ENCODE measurements at places on chromosomes 3 and 15.

- DNase-seq, result no peak
Measured at GRCh38 chr3:11755276-11755675, 91.4 kb downstream of the TAMM41 start.

GRCh38 chr3:70488816-70489215 lies 176.4 kb upstream of the MDFIC2 start:
- DNase-seq, result no peak

DNA sequence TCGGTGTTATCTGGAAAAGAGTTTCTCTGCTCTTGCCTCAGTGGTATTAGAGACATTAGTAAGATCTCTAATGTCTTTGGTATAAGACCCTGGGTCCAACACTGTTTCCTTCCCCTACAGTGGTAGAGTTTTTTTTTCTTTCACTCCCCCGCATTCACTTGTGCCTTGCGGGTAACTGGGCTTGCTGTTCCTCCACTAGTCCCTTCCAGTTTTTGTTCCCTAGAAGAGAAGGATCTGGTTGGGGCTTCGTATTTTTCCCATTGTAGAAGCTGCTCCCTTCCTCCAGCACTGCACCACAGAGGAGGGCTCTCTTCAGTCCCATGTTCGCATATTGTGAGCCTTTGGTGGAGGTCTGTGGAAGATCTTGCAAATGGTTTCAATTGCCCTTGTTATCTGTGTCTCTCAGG lies 13.7 kb downstream of the CTDSPL2 start:
- no peak for DNase-seq

- no peak for DNase-seq
Measured at GRCh38 chr3:4972652-4973643, 6.3 kb upstream of the BHLHE40 start.

GRCh38 chr3:122074621-122075265 lies 19.6 kb downstream of the CD86 start:
- DNase-seq, result no peak

GRCh38 chr3:39133093-39133490 lies 20.3 kb downstream of the CSRNP1 start:
- DNase-seq, result no peak

DNA sequence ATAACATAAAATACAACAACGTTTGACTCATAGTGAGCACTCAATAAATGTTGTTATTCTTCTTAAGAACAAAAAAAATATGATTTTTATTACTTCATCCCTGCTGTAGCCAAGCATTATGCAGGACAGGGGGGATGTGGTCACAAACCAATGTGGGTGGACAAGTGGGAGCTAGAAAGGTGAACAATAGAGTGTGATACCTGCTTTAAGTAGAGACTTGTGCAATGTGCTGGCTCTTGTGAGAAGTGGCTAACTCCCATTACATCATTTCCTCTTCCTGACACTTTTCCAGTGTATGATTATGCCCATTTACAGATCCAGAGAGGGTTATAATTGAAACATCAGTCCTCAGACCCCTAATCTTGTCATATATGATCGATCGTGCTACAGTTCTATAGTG lies 193.6 kb downstream of the UBE2E2 start:
- no peak for DNase-seq

- no peak for DNase-seq
Measured at GRCh38 chr15:62899090-62899493, 143.5 kb upstream of the TPM1 start.

- no peak for DNase-seq
Measured at GRCh38 chr3:143060906-143061305, 58.7 kb upstream of the CHST2 start.

DNA sequence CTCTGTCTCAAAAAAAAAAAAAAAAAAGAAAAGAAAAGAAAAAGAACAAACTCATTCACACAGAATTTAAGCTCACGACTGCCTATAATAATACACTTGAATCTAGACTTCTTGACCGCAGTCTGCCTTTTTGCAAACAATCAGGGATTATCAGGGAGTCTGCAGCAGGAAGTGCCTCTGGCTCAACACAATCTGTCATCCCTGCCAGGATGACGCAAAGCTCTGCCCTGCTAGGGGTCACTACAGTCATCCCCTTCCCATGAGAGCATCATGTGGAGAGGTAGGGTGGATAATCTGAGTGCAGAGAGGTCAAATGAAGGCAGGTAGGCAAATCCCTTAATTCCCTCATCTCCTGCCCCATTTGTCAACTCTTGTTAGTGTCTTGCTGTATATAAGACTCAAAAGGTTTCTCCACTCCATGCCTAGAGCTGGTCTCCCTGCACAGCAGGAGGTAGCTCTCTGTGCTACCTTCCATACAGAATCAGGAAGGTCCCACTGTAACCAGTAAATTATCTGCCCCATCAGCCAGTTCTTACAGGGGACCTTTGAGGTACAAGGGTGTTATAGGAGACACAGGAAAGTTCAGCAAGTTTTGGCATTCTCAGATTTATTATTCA lies 4.2 kb downstream of the UBAP1L start:
- no peak for DNase-seq

- no peak for DNase-seq
Measured at GRCh38 chr3:179720196-179720595, 67.4 kb downstream of the USP13 start.

DNA sequence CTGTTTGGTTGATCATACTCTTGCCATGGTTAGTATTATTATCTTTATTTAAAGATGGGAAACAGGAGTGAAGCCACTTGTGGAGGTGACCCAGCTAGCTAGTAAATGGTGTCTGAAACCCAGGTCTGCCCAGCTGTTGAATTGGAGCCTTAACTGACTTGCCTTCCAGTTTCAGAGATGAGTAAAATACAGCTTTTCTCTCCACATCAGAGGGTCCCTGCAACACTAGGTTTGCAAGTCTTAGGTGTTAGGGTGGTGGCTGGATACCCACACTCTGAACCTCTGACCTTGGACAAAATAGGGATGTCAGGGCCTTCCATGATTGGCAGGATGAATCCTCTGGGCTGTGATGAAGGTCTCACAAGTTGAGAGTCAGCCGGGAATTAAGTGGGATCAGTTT lies 4.1 kb downstream of the FLNB start:
- no peak for DNase-seq

DNA sequence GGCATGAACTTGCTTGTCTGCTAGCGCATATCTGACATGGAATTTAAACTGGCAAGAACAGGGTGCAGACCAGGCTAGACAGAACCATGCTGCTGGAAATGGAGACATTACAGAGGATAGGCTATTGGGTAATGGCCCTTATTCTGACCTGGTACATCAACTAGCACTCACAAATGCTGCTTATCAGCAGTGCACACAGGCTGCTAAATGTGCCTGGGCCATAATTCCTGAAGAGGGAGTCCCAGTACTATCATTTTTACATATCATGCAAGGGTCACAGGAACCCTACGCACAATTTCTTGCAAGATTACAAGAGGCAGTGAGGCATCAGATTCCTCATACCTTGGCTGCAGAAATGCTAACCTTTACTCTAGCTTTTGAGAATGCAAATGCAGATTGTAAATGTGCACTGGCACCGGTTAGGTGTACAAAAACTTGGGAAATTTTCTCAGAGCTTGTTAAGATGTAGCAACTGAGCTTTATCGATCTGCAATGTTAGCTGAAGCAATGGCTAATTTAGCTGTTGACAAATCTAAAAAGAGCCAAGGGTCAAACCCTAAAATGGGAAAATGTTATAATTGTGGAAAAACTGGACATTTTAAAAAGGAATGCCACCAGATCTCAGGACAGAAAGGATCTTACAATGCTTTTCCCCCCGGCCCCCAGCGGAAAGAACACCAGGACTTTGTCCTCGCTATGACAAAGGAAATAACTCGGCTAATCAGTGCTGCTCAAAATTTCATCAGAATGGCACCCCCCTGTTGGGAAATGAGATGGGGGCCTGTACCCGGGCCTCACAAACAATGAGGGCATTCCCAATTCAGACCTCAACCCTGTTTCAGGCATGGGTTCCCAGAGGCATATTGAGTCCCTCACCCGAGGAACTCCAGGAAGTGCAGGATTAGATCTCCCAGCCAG lies 21.1 kb downstream of the CCRL2 start:
- DNase-seq, result no peak

- DNase-seq, result no peak
Measured at GRCh38 chr3:190534986-190535385, 21.1 kb downstream of the IL1RAP start.

GRCh38 chr3:86740751-86741150 lies 250.2 kb downstream of the VGLL3 start:
- no peak for DNase-seq

DNA sequence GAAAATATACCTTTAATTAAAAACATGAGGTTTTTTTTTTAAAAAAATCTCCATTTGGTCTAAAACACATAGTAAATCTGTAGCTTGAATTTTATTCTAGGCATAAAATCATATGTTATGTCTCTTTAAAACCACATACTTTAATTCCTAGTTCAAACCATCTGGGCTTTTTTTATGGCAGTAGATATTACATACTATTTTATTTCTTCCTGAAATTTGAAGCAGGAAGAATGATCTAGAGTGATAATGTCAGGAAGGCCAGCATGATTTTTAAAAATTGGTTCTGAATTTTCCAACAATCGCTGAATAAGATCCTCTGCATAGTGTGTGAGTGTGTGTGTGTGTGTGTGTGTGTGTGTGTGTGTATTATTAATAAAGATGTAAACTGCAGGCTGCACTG lies 420.3 kb downstream of the NAALADL2 start:
- no peak for DNase-seq

- no peak for DNase-seq
Measured at GRCh38 chr3:97009427-97010019, 195.1 kb downstream of the EPHA6 start.

DNA sequence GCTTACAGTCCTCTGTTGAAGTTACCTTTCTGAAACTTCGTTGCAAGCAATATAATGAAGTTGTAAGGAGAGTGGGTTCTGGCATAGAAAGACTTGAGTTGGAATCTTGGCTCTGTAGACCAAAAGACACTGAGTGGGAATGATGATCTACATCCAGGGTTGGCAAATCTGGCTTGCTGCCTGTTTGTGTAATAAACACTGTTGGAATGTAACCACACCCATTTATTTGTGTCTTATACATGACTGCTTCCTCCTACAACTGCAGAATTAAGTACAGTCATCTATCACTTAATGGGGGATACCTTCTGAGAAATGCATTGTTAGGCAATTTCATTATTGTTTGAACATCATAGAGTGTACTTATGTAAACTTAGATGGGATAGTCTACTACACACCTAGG lies 178.4 kb upstream of the SUCLG2 start:
- no peak for DNase-seq

- no peak for DNase-seq
Measured at GRCh38 chr15:57340682-57341259, 35.5 kb upstream of the CGNL1 start.

DNA sequence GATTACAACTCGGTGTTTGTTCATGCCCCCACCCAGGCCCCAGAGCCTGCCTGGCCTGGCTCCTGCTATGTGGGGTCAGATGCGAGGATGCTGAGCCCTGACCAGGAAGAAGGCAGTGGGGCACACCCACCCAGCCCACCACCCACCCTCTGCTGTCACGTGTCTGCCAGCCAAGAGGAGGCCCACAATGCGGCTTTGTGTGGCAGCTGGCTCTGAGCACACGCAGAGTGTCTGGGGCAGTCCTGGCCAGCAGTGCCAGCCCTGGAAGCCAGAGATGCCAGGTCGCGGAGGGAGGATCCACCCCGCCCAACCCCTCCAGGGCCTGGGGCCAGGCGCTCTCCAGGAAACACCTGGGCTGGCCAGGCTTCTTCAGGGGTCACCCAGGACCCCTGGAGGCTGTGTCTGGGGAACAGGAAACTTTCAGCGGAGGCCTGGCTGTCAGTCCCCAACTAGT lies 26.4 kb upstream of the KLF13 start:
- DNase-seq, result no peak

DNA sequence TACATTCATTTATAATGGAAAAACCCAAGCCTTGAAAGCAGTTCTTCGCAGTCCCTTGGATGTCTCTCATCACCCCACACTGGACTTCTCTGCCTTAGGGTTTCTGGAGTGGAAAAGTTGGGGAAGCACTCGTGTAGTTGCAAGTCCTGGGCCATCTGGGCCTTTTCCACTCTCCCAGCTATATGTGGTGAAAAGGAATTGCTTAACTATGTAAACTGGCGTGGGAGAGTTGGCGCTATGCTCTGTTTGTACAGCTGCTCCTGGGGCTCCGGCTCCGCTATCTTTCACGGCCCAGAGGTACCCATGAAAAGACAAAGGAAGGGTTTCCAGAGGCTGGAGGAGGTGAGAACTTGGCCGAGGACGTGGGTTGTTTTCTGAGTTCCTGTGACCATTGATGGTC lies 81.1 kb upstream of the MYZAP start:
- no peak for DNase-seq

- DNase-seq, result no peak
Measured at GRCh38 chr3:116299646-116300081, 145.6 kb downstream of the LSAMP start.

DNA sequence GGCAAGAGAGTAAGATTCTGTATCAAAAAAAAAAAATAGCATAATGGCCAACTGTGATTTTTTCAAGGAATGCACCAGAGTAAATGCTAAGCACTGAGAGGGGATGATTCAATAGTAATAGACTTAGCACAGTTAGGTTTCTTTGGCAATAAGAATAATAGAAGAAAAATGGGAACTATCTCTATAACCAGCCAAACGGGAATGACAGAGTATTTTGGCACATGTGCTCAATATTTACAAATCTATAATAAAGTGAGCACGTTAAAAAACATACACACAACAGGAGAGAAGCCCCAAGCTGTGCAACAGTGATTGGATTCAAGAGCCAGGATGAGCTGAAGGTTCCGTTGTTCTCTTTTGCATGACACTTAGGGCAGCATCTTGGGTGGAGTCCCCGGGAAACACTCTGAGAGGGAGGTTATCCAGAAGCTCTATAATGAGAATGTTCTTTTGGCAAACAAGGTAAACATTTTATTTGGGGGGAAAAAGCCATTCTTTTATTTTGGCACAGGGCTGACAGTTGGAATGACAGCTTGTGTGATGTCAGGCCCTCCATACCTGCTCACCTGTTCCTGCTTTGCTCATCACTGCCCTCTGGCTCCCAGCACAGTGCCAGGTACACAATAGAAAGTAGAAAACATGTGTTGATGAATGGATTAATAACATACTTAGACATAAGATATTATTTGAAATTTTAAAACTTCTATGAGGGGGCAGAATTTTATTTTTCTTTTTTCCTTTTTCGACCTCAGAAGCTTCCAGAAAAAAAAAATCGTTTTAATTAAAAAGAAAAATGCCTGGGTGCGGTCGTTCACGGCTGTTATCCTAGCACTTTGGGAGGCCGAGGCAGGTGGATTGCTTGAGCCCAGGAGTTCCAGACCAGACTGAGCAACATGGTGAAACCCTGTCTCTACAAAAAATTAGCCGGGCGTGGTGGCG lies 44.0 kb upstream of the MUC4 start:
- no peak for DNase-seq

GRCh38 chr3:66609660-66610561 lies 109.1 kb upstream of the LRIG1 start:
- DNase-seq, result no peak
